A549 treated with CORT108297 at 1 μM for 4 hours (cell line): ENCODE measurements at places on chromosomes 13 and 19. TPM values are rescaled to one million over a fixed set of nuclear protein-coding genes. Genes with fewer than 3 reads are reported as not detected.

Gene GPR12
- total RNA-seq: not detected in 5 replicates

Gene LEUTX
- total RNA-seq: not detected in 5 replicates

Gene CCDC70
- not detected in 5 replicates for total RNA-seq

Gene KCNN4
- 43.7 to 66.7 TPM (median 58.2 TPM) in 5 replicates for total RNA-seq

Gene ZNF99
- total RNA-seq: not detected in 5 replicates

Gene ZC3H4
- total RNA-seq: 18.6 to 20.9 TPM (median 18.8 TPM) in 5 replicates

Gene MIA
- 0.57 TPM in 1 of 5 replicates, not detected in the others for total RNA-seq

Gene GAS6
- 5.8 to 9.2 TPM (median 8.7 TPM) in 5 replicates for total RNA-seq

Gene TMC4
- 1.0 to 1.7 TPM (median 1.2 TPM) in 5 replicates for total RNA-seq

Gene TMEM145
- total RNA-seq: 2.1 to 4.1 TPM (median 2.8 TPM) in 5 replicates

Gene INSR
- 1.9 to 3.2 TPM (median 2.3 TPM) in 5 replicates for total RNA-seq

Gene ATP8B3
- total RNA-seq: 1.9 to 3.1 TPM (median 2.8 TPM) in 5 replicates

Gene NBEA
- total RNA-seq: 1.7 to 2.6 TPM (median 2.1 TPM) in 5 replicates

Gene SEMA6B
- 4.4 to 6.5 TPM (median 6.1 TPM) in 5 replicates for total RNA-seq

Gene MAMSTR
- total RNA-seq: 0.47 to 0.76 TPM (median 0.61 TPM) in 5 replicates

Gene SLC35E1
- total RNA-seq: 17.9 to 21.3 TPM (median 19.1 TPM) in 5 replicates

Gene SPRY2
- total RNA-seq: 10.3 to 13.0 TPM (median 12.3 TPM) in 5 replicates

Gene PROSER1
- total RNA-seq: 9.7 to 12.9 TPM (median 11.5 TPM) in 5 replicates

Gene KIR3DL2
- not detected in 5 replicates for total RNA-seq

Gene SHFL
- 6.8 to 9.8 TPM (median 8.2 TPM) in 5 replicates for total RNA-seq

Gene PLEKHF1
- total RNA-seq: 7.0 to 11.4 TPM (median 10.5 TPM) in 5 replicates

Gene TGFBR3L
- 0.73 to 2.3 TPM (median 2.1 TPM) in 5 replicates for total RNA-seq

Gene CBY2
- total RNA-seq: not detected in 5 replicates

Gene NALCN
- 3.1 to 5.2 TPM (median 4.8 TPM) in 5 replicates for total RNA-seq

Gene GFY
- total RNA-seq: 0.14 to 0.27 TPM (median 0.18 TPM) in 5 replicates

Gene BRCA2
- 3.0 to 6.8 TPM (median 3.7 TPM) in 5 replicates for total RNA-seq

Gene EPSTI1
- total RNA-seq: 0.02 to 0.29 TPM (median 0.03 TPM) in 4 of 5 replicates, not detected in the other

Gene TEAD2
- 14.2 to 21.0 TPM (median 17.9 TPM) in 5 replicates for total RNA-seq

Gene ZNF568
- total RNA-seq: 1.1 to 2.0 TPM (median 1.1 TPM) in 5 replicates

Gene KANK2
- total RNA-seq: 27.9 to 45.0 TPM (median 41.2 TPM) in 5 replicates

Gene DCUN1D2
- total RNA-seq: 9.4 to 10.9 TPM (median 10.0 TPM) in 5 replicates

Gene TMEM255B
- 0.55 to 1.0 TPM (median 0.65 TPM) in 5 replicates for total RNA-seq

Gene SRRM5
- 0.65 to 1.3 TPM (median 0.76 TPM) in 5 replicates for total RNA-seq

Gene ZNF536
- not detected in 5 replicates for total RNA-seq

Gene RNF225
- 0.08 to 0.25 TPM (median 0.17 TPM) in 4 of 5 replicates, not detected in the other for total RNA-seq

Gene IGFL2
- 0.32 to 1.3 TPM (median 0.74 TPM) in 5 replicates for total RNA-seq

Gene SMIM44
- not detected in 5 replicates for total RNA-seq

Gene SELENOV
- not detected in 5 replicates for total RNA-seq

Gene PEAK3
- not detected in 5 replicates for total RNA-seq

Gene SWSAP1
- total RNA-seq: 1.6 to 2.4 TPM (median 2.1 TPM) in 5 replicates

Gene URAD
- not detected in 5 replicates for total RNA-seq

Gene FCGBP
- 0.45 to 1.2 TPM (median 0.91 TPM) in 5 replicates for total RNA-seq

Gene LTBP4
- 42.1 to 73.1 TPM (median 63.4 TPM) in 5 replicates for total RNA-seq

Gene COMP
- 0.04 to 0.06 TPM (median 0.05 TPM) in 4 of 5 replicates, not detected in the other for total RNA-seq

Gene AMER2
- not detected in 5 replicates for total RNA-seq

Gene ZNF540
- total RNA-seq: 0.06 to 0.17 TPM (median 0.16 TPM) in 4 of 5 replicates, not detected in the other

Gene PKN1
- total RNA-seq: 61.3 to 74.4 TPM (median 72.2 TPM) in 5 replicates

Gene ZSCAN22
- 2.4 to 2.7 TPM (median 2.6 TPM) in 5 replicates for total RNA-seq

Gene CAPNS1
- 1,500 to 2,226 TPM (median 2,198 TPM) in 5 replicates for total RNA-seq

Gene TRPC4
- total RNA-seq: 0.01 to 0.08 TPM (median 0.05 TPM) in 4 of 5 replicates, not detected in the other

Gene CACNG8
- total RNA-seq: 0.90 to 1.4 TPM (median 1.4 TPM) in 5 replicates
